ENCODE measurements at places on chromosomes 16 and 17. TPM values are rescaled to one million over a fixed set of nuclear protein-coding genes. Genes with fewer than 3 reads are reported as not detected.

The KRTAP4-6 gene
- not detected for total RNA-seq

The CMTM1 gene
- total RNA-seq = 0.59 TPM

The CDH11 gene
- total RNA-seq = 64.1 TPM

The CD300H gene
- total RNA-seq = not detected

The KLHDC4 gene
- total RNA-seq = 20.4 TPM

The DPEP2 gene
- not detected for total RNA-seq

The MT1G gene
- 1.6 TPM for total RNA-seq

The OR4D1 gene
- total RNA-seq = not detected

The LPO gene
- total RNA-seq = not detected

The PMP22 gene
- total RNA-seq = 43.0 TPM

The NOTUM gene
- total RNA-seq = not detected

The PDILT gene
- not detected for total RNA-seq

The MPV17L gene
- 0.59 TPM for total RNA-seq

The CCL7 gene
- total RNA-seq = not detected

The RND2 gene
- total RNA-seq = 0.45 TPM

The SMIM22 gene
- total RNA-seq = not detected

The GIT1 gene
- total RNA-seq = 22.4 TPM

The TMC8 gene
- 0.17 TPM for total RNA-seq

The KRTAP1-1 gene
- total RNA-seq = not detected

The SLC2A4 gene
- total RNA-seq = 1.0 TPM

The RAB40B gene
- total RNA-seq = 5.4 TPM

The ATP1B2 gene
- not detected for total RNA-seq

The GRAPL gene
- total RNA-seq = 1.5 TPM

The HCRT gene
- not detected for total RNA-seq

The KRTAP4-5 gene
- total RNA-seq = not detected

The PIK3R5 gene
- total RNA-seq = not detected

The HOXB8 gene
- 1.0 TPM for total RNA-seq

The CCL23 gene
- total RNA-seq = not detected

The TXNDC17 gene
- total RNA-seq = 204 TPM

The CSH2 gene
- total RNA-seq = not detected

The PRRT2 gene
- 0.67 TPM for total RNA-seq

The KCNJ12 gene
- 0.15 TPM for total RNA-seq

The TEX19 gene
- total RNA-seq = not detected

The ATP5PD gene
- total RNA-seq = 327 TPM

The NECAB2 gene
- total RNA-seq = 0.30 TPM

The CFAP97D1 gene
- total RNA-seq = not detected

The TNFRSF17 gene
- not detected for total RNA-seq

The SLX1A gene
- total RNA-seq = 42.2 TPM

The DHRS7C gene
- not detected for total RNA-seq
